ENCODE measurements at places on chromosomes 13 and 19.

GRCh38 chr19:14271840-14272239 lies 65.9 kb upstream of the ADGRL1 start:
- no peak for DNase-seq

- DNase-seq, result no peak
Observed at GRCh38 chr13:54387625-54388024, 1359.0 kb downstream of the OLFM4 start.

GRCh38 chr13:81874253-81874652 lies 1533.3 kb upstream of the SPRY2 start:
- DNase-seq, result no peak

GRCh38 chr19:39676004-39676403 lies 20.3 kb downstream of the LGALS16 start:
- no peak for DNase-seq

DNA sequence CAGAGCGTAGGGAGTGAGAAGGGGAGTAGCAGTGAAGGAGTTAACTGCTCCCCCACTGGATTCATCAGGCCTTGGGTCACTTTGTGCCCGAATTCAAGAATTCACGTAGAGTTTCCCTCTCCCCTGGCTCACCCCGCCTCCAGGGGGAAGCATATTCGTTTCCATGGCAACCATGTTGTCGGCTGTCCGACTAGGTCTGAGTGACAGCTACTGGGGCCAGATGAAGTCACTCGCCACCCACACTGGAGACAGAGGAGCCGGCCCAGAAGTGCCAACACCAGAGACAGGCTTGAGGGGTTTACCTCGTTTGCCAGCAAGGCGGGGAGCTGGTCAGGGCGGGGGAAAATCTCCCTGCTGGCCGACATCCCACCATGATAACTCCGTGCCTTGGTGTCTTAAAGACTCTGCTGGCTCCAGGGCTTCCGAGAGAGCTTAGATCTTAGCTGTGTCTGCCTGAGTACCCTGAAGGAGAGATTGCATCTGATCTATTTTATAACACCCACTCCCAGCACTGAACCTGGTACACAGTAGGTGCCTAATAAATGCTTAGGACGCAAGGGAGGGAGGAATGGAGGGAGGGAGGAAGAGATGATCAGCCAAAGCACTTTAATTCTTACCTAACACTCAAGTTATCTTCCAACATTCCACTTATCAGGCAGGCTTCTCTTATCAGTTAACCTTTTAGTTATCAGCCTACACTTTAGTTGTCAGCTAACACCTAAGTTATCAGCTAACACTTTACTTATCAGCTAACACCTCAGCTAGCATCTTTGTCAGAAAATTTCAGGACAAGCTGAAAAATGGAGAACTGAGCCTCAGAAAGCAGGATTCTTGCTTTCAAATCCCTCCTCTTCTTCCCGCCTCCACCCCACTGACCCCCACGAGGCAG lies 57.2 kb upstream of the ZNRF4 start:
- no peak for DNase-seq

- DNase-seq, result no peak
Observed at GRCh38 chr19:46206176-46206575, 23.4 kb upstream of the IGFL1 start.

DNA sequence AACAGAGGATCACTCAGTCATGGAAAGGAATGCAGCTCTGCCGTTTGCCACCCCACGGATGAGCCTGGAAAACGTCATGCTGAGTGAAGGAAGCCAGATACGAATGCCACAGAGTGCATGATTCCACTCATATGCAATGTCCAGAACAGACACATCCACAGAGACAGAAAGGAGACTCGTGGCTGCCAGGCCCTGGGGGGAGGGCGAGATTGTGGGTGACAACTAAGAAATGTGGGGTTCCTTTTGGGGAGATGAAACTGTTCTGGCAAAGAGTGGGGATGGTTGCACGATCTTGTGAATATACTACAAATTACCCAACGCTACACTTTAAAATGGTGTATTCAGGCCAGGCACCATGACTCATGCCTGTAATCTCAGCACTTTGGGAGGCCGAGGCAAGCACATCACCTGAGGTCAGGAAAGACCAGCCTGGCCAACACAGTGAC lies 27.2 kb upstream of the NAPA start:
- no peak for DNase-seq

GRCh38 chr19:14496834-14497227 lies 904 bp upstream of the GIPC1 start:
- no peak for DNase-seq

GRCh38 chr13:24680258-24680920 lies at the start of gene ATP12A:
Gene ATP12A (plus strand): TSS chr13:24680408. CDS start chr13:24680744, 336 bp downstream.
- peak; percentile 46 for DNase-seq

DNA sequence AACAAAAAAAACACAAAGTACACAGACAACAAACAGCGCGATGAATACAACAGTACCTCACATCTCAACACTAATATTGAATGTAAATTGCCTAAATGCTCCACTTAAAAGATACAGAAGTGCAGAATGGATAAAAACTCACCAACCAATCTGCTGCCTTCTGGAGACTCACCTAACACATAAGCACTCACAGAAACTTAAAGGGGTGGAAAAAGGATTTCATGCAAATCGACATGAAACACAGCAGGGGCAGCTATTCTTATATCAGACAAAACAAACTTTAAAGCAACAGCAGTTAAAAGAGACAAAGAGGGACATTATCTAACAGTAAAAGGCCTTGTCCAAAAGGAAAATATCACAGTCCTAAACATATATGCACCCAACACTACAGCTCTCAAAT lies 209.5 kb downstream of the ABCC4 start:
- no peak for DNase-seq

DNA sequence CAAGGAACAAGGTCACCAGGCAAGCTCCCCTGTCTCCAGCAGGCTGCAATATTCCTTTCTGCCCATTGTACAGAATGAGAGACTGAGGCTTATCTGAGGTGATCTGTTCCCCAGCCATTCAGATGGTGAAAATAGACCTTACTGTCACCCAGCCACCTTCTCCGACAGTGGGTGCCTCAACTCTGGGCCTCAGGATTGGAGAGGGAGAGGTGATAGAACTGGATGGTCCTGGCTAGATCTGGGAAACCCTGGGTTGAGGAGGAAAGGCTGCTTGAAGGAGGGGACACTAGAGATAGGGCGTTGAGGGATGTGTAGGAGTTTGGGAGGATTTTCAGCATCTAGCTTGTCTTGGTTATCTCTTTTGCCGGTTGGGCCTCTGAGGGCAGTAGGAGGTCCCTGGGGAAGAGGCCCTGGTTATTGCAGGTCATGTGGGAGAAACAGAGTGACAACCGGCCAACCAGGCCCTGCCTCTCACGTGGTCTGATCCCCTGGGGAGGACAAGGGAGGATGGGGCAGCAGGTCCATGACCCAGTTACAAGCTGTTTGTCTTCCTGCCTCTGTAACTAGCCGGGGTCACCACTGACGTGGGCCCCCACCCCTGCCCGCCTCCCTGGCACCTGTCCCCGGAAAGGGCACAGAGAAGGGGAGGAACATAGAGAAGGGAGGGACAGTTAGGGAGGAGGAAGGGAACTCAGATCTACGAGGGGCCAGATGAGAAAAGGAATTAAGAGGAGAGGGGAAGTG lies 8.2 kb downstream of the NFIC start:
- peak; percentile 72 for DNase-seq

GRCh38 chr13:36430247-36431203 lies 1.8 kb upstream of the CCNA1 start:
- peak; percentile 85 for DNase-seq

- peak; percentile 42 for DNase-seq
Observed at GRCh38 chr13:31909864-31910551, 121.6 kb upstream of the FRY start.

DNA sequence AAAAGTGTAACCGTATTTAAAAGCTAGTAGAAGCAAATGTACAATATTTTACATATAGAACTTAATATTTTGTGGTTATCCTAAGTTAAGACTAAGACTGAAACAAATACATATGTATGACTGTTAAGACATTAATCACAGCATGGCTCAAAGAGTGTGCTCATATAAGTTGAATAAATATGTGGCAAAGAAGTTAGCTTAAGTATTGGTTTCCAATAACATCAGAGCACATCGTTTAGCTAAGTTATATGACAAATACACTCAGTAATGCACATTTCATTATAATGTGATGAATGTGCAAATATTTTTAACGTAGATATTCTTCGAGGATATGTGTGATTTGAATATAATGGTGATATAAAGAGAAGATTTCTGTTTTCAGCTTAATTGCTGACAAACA lies 253.8 kb downstream of the SLITRK5 start:
- no peak for DNase-seq

- no peak for DNase-seq
Observed at GRCh38 chr13:111844222-111844671, 222.7 kb upstream of the SOX1 start.

- no peak for DNase-seq
Observed at GRCh38 chr13:65638572-65639168, 1591.5 kb downstream of the PCDH9 start.

DNA sequence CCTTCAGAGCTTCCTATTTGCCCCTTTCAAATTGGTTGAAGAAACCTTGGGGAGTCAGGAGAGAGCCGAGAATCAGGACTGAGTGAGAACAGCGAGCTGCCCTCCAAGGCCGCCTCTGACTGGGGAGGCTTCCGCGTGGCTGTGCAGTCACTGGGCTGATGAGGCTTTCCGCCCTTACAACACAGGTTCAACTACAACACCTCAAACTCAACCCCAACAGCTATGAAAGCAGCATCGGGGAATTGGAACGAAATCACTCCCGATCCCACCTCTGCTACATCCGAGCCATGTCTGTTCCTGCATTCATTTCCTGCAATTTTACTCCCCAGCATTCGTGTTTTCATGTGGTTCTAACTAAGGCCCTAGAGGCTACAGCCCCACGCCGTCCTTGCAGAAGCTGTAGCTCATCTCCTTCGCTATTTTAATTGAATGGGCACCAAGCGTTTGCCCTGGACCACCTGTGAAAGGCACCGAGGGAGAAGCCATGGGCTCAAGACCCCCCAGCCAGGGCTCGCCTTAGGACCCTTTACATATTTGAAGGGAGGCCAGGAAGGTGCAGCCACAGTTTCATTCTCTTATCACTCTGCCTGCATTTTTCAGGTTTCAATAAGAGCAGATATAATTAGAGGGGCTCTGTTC lies 12.3 kb upstream of the RASA3 start:
- DNase-seq, result no peak

DNA sequence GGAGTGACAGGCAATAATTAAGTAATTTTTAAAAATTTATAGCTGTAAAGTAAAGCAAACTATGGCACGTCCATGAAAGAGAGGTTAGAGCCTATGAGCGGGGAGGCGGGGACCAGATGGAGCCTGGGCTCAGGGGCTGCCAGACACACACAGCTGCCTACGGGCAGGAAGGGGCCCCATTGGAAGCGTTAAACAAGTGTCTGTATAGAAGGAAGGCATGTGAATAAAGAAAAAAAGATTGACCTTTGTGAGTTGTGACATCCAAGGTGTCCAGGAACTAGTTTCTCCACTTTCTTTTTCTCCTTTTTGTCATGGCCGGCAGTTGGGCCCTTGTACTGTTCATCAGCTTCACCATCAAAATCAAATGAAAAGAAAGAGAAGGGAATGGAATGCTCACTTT lies 56.8 kb downstream of the LRCH1 start:
- no peak for DNase-seq

DNA sequence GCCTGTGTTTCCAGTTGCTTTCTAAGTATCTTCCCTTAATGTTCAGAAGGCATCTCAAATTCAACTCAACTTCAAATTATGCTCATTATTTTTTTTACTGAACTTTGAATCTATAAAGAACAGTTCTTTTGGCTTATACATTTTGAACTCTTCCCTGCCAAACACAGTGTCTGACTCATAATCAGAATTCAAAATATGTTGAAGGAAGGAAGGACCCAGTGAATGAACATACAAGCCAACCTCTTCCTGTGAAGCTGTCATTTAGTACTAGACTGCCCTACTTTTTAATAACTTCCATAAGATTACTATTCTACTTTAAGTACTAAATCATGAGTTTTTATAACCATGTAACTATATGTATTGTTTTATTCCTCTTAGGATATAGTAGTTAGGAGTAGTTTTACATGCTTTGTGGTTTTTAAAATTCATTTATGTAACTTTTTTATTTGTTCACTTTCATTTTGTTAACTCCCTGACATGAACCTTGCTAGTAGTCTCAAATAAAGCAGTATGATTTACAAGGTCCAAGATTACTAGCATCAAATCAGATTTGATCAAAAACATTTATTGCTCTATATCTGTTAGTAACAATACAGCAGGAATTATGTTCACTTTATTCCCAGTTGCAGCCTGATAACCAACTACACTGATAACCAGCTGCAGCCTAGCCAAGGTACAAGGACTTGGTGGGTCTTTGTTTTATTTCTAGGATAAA lies 6.4 kb downstream of the NUDT15 start:
- no peak for DNase-seq

DNA sequence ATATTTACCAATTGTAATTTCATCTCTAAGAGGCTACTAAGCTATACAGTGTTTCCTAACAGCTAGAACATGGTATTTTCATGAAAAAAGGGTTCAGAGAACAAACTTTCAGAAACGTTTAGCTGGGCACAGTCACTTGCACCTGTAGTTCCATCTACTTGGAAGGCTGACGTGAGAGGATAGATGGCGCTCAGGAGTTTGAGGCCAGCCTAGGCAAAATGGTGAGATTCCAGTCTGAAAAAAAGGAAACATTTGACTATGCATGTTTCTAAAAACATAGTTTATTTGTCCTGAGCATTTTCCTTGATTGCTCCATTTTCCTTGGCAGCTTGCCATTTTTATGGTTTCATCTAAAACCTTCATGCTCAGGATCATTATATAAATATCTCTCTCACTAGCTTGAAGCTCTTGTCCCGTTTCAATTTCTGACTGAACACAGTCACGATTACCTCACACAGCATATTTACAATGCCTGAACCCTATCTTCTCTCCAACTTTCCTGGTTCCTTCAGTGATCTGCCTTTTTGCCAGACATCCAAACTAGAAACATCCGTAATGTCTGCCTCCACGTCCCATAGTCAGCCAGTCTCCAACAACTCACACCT lies 200.8 kb downstream of the RGCC start:
- DNase-seq, result no peak

GRCh38 chr13:99218545-99218944 lies 17.9 kb downstream of the UBAC2 start:
- peak; percentile 87 for DNase-seq

DNA sequence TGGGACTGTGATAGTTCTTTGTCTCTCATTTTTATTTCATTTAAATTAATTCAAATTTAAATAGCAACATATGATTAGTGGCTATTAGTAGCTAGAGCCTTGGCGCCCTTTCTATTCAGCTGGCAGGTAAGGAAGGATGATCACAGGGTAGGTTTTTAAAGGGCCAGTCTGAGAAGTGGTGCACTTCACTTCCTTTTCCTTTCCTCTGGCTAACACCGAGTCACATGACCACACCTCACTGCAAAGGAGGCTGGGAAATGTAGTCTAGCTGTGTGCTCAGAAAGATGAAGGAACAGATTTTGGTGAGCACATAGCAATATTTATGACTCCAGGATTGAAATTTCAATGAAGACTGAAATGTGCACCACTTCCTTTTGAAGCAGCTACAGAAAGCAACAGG lies 128.7 kb downstream of the TSHZ3 start:
- DNase-seq, result peak; percentile 6

DNA sequence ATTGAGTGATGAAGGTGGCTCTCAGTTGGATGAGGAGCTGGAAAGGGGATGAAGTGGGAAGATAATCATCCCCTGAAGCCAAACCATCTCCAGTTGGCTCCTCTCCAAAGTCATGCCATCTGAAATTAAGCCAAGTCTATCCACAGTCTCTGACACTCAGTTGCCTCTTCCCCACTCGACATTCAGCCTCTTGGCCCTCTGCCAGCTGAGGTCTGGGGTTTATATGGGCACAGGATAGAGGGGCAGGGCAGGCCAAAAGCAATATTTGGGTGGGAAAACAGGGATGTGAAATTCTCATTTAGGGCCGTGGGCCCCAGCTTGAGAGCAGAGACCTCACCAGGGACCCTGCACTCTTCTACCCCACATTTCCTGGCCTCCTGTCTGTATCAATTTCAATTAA lies 85.9 kb downstream of the SLITRK1 start:
- DNase-seq, result peak; percentile 2

All from thyroid gland (tissue), 4 donors.